ENCODE measurements at places on chromosomes 16 and 17.

GRCh38 chr16:30743716-30744115, 4.5 kb upstream of the PHKG2 start:
- no peak for DNase-seq

GRCh38 chr17:78348055-78348770, 11.7 kb downstream of the SOCS3 start:
- no peak for DNase-seq

GRCh38 chr17:41301916-41302901, at the start of gene KRTAP29-1:
Gene KRTAP29-1, minus strand, starts transcription at chr17:41302851. Its CDS starts 0 bp downstream, at chr17:41302851.
- no peak for DNase-seq

DNA sequence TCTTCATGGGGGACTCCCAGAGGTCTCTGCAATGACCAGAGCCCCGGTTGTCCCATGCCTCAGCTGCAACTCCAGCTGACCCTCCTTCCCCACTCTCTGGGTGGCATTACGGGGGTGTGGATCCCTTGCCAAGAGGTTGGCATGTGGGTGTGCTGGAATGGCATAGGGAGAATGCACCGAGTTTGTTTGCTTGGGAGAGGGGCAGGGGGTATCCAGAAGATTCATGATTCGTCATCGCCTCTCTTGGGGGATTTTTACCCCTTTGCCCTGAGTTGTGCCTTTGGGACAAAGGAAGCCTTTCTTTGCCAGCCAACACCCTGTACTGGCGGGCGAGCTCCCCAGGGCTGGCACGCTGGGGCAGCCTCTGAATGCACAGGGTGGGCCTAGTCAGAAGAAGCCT, 6.5 kb downstream of the ERBB2 start:
- no peak for DNase-seq

- no peak for DNase-seq
Observed at GRCh38 chr16:59336136-59336695, 602.1 kb upstream of the GOT2 start.

DNA sequence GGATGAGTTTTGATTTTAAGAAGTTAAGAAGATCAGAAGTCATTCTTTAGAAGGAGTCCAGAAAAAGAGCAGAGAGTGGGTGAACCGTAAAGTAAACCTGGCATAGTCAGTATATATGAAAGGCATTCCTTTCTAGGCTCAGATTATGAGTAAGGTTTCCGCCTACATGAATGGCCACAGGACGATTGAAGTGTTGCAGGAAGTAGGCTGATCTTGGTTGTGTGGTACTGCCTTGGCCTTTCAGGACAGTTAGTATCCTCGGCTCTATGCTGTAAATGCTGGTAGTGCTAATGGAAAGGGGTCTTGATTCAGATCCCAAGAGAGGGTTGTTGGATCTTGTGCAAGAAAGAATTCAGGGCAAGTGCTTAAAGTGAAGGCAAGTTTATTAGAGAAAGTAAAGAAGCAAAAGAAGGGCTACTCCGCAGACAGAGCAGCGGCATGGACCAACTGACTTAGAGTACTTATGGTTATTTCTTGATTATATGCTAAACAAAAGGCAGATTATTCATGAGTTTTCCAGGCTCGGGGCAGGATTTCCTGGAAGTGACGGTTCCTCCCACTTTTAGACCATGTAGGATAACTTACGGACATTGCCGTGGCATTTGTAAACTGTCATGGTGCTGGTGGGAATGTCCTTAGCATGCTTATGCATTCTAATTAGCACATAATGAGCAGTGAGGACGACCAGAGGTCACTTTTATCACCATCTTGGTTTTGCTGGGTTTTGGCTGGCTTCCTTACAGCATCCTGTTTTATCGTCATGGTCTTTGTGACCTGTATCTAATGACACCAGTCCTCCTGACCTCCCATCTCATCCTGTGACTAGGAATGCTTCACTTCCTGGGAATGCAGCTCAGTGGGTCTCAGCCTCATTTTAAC, 164.8 kb downstream of the SNX29 start:
- no peak for DNase-seq

GRCh38 chr17:9470171-9470570, 105.4 kb downstream of the STX8 start:
- no peak for DNase-seq

DNA sequence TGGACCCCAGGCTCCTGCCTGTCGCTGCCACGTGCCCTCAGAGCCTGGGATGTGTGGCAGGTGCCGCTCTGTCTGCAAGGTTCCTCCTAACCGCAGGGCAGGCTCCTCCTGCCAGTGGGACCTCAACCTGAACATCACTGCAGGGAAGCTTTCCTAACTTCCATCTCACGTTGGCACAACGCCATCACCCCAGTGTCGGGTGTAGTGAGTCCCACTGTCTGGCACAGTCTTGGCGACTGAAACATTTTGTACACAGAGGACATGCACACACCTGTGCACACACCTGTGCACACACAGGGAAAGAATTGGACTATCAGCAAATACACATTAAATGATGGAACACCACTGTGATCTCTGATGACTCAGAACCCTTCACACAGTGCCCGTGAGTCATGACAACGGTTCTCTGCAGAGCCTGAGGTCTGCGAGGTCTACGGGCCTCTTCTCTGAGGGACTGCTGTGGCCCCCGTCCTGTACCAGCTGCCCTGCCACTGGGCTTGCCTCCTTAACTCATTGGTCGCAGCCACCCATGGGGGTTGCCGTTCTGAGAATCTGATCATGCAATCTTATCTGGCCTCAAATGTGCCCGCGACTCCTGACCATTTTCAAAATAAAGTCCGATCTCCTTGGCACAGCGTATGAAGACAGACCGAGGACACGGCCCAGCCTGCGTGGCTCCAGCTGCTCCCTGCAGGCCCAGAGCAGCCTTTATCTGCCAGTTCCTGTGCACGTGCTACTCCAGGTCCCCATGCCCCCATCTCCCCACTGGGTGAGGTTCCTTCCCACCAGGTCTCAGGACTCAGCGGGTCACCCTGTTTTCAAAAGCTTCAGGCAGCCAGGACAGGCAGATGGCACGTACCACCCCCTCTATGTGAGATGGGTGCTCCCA, 7.6 kb downstream of the CCDC57 start:
- no peak for DNase-seq

DNA sequence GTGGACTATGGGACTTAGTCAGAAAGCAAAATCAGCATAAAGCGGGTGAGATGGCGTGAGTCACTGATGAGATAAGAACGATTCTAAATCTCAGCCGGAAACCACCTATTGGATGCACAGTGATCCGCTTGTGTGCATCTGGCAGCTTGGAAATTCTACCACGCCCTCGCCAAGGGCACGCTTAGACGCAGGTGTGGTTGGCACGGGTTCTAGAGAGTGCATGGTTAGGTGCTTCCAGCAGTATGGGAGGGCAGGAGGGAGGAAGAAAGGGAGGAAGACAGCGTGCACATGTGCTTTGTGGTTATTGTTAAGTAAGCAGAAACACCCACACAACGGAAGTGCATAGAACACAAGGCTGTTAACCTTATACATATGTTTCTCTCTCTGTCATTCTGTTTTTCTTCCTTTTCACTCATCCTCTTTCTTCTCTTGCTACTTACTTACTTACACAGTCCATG, 374.0 kb upstream of the ASIC2 start:
- DNase-seq = no peak

DNA sequence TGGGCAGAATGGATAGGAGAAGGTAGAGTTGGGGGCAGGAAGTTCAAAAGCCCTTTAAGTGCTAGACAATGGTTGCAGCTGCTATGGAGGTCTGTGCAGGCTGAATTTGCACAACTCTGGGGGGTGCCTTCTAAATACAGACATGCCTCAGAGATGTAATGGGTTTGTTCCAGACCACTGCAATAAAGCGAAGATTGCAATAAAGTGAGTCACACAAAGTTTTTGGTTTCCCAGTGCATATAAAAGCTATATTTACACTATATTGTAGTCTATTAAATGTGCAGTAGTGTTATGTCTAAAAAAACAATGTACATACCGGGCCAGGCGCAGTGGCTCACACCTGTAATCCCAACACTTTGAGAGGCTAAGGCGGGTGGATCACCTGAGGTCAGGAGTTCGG, 60.5 kb upstream of the MYOCD start:
- no peak for DNase-seq

- no peak for DNase-seq
Observed at GRCh38 chr17:77473615-77474226, 333.0 kb downstream of the SEC14L1 start.

GRCh38 chr17:45293413-45294211, 23.2 kb downstream of the MAP3K14 start:
- no peak for DNase-seq

DNA sequence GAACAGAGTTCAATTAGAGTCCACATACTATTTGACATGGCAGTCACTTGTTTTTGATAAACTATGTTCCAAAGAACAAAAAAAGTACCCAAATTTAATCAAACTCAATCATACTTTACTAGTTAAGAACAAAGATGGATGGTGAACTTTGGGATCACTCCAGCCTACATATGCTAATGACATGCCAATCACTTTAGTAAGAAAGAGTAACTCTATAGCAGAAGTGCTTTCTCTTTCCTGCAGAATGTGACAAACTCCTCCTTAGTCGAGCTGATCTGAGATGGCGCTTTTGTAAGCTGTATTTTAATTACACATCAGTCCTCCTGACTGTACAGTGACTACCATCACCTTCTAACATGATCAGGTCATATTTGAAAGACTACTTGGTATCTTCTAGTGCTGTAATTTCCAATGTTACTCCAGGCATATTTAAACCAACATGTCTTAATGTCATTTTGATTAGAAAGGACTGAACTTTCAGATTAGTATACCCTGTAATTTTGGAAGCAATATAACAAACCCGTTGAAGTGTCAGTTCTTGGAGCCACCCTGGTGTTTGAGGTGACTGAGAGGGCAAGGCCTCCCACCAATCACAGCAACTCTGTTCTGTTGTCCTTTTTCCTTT, 4.1 kb downstream of the NETO2 start:
- no peak for DNase-seq

- DNase-seq = no peak
Observed at GRCh38 chr16:79815049-79815448, 214.5 kb upstream of the MAF start.

GRCh38 chr17:20235747-20236146, 226.6 kb downstream of the SPECC1 start:
- DNase-seq = peak; percentile 19

GRCh38 chr16:14409563-14409962, 220.5 kb downstream of the PARN start:
- no peak for DNase-seq

GRCh38 chr17:39194985-39195524, 2.4 kb downstream of the CACNB1 start:
- no peak for DNase-seq

DNA sequence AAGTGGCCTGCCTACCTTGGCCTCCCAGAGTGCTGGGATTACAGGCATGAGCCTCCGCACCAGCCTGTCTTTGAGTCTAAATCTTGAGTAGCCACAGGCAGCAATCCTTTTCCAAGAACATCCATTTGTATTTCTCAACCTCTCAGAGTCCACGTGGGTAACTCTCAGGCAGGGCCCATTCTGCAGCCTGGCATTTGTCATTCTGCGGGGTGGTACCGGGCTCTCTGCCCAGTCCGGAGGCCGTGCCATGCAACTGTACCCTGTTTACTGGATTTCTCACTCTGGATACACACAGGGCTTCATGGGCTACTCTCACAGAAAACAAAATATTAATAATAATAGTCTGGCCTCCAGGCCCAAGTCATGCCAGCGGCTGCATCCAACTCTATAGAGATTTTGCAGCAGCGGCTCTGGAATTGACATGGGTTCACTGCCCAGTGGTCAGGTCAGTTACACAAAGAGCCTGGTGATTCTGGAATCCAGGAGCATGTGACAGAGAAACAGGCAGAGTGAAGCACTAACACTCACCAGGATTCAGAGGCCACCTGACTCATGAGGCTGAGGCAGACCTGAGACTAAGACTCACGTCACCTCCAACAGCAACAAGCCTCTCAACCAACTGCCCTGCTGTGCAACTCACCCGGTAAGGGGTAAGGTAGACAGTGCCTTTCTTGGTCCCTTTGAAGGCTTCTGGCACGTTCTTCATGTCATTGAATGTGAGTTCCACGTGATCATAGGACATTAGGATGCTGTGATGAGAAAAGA, 4.0 kb downstream of the WBP2 start:
- DNase-seq = no peak

DNA sequence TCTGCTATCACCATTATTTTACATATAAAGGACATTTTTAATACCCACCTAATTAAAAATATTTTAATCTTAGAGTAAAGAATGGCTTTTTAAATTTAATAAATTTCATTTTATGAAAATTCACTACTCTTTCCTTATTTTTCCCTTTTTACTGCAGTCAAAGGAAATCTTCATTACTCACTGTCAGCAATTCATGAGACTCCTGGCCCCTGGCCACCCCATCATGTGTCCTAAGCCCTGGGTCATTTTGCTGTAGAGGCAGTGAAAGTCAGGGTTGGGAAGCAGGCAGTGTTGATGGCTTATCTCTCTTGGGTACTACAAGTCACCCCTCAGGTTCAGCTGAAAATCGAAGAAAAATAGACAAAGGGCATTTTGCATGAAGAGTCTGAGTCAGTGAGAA, 468.6 kb upstream of the CCL2 start:
- DNase-seq = no peak

DNA sequence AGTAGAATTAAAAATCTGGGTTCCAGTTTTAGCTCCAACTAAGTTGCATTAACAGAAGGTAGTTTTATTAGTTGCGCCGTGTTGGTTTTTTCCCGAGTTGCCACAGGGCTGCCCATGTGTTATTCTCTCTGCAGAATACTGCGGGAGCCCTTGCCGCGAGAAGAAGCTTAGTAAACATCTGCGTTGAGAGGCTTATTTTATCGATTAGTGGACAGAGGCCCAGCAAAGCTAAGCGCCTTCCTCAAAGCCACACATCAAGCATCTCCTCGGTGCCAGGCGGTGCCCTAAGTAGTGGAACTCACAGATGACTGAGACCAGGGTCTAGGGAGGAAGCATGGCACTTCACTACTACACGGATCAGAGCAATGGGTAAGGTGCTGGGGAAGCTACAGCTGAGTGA, 212.3 kb upstream of the IRX5 start:
- DNase-seq = no peak

DNA sequence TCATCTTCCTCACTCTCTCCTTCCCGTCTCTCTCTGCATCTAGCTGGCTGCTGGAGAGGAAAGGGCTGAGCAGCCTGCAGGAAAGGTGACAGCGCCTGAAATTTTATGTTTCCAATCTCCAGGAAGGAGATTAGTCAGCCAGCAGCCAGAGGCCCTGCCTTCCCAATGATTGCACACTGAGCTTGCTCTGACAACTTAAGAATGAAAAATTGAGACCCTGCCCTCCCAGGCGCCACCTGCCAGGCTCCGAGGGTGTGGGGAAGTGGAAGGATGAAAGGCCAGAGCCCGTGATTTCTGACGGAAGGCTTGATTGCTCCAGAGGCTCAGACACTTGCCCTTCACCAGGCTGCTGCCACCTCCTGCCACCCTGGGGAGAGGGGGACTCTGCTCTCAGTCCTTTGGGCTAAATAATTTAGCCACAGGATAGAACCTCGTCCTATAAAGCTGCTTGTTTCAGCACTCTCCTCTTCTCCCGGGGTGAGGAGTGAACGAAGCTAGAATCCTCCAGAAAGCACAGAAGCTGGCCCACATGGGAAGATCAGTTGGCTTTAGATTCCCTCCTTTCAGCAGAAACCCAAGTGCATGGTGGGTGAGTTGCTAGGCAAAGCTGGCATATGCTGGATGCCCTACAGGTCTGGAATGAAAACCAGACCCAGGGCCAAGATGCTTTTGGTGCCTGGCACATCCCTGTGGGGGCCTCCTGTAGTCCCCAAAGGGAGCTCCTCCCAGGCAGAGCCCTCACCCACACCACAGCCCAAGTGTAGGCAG, 33.5 kb downstream of the GRIN2C start:
- peak; percentile 57 for DNase-seq
